Activated CD4-positive, alpha-beta T cell treated with anti-CD3 and anti-CD28 coated beads, Interleukin-2, amount 50 U/mL, for 48 hours (primary cell): ENCODE measurements at places on chromosomes 1 and 21.

GRCh38 chr1:181135815-181136737 is 47.6 kb downstream of the IER5 start:
- no peak for DNase-seq

DNA sequence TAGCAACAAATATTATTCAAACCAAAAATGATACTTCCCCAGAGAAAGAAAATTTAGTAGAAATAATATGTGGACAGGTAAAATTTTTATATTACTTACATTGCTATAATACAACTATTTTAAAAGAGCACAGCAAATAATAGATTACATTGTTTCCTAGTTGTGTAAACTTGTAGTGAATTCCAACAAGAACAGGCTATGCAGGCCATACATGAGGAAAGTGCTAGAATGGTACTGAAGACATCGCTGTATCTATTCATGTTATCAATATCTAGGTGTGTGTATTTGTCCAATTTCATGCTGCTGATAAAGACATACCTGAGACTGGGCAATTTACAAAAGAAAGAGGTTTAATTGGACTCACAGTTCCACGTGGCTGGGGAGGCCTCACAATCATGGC is 47.9 kb upstream of the ADGRL2 start:
- DNase-seq, result no peak

GRCh38 chr21:33108228-33108627 is 38.3 kb downstream of the OLIG1 start:
- no peak for DNase-seq

DNA sequence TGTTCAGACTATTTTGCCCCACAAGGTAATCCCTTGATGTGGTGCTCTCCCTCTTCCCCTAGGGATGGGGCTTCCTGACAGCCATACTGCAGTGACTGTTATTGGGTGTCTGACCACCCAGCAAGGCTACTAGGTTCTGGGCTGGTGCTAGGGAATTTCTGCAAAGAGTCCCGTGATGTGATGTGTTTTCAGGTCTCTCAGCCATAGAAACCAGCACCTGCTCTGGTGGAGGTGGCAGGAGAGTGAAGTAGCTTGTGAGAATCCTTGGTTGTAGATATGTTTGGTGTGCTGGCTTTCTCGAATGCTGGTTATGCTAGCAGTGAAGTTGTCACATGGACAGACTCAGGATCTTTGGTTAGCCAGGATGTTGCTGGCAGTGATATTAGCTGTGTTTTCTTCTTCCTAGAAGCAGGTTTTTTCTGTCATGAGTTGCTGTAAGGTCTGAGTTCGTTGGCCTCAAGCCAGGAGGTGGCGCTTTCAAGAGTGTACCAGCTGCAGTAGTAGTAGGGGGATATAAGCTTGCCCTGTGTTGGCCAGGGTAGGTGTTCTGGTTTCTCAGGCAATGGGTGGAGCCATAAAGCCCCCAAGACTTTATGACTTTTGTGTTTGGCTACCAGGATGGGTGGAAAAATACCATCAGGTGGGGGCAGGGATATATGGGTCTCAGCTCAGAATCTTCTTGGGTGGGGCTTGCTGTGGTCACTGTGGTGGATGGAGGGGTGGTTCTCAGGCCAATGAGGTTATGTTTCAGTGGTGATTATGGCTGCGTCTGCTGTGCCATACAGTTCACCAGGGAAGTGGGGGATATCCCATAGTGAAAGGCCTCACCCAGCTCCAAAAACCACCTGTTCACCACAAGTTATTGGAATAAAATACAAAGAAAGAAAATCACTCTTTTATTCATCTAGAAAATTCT is 1112.3 kb downstream of the KCNT2 start:
- DNase-seq, result no peak

- DNase-seq, result no peak
These were observed 24.1 kb downstream of the COL11A1 start for GRCh38 chr1:103084181-103084580.

DNA sequence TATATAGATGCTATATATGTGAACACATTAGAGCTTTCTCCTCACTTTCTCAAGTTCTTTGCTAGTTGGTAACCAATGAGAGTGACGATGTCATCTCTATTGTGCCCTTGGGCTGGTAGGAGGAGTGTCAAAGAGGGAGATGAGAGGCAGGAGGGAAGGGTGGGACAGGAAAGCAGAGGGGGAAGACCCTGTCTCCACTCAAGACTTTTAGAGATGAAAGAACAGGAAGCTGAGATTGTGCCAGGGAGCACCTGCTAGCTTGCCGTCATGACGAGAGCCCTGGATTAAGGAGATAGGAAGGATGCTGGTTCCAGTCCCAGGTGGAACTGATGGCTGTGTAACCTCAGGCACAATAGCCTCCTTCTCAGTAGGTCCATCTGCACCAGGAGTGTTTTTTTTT is 16.7 kb downstream of the CNR2 start:
- DNase-seq, result no peak

DNA sequence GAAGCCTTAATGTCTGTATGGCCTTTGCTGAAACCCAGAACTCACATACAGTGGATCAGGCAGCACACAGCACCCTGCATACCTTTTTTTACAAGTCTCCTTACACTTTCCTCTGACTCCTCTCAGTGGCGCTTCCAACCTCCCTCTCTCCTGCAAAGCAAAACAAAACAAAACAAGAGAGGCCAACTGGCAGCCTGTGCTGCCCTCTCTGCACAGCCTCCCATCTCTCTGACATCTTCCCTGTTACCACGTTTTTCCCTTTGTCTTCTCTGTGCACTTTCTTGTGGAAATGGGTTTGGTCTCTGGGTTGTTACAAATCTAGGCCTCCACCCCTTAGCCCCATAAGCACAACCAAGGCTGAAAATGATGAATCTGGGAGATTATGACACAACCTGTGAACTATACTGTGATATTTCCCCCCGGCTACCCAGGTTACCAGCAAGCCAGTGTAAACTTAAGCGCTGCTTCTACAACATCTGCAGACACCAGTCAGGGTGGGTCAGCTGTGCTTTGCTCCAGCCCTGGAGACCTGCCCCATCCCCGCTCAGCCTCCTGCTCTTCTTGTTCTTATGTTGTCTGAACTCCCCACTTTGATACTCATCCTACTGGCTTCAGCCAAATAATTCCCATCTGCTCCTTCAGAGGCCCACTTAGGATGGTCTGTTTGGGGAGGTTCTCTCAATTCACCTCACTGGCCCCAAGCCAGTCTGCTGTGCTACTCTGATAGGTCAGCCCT is 54.9 kb upstream of the FMOD start:
- no peak for DNase-seq

DNA sequence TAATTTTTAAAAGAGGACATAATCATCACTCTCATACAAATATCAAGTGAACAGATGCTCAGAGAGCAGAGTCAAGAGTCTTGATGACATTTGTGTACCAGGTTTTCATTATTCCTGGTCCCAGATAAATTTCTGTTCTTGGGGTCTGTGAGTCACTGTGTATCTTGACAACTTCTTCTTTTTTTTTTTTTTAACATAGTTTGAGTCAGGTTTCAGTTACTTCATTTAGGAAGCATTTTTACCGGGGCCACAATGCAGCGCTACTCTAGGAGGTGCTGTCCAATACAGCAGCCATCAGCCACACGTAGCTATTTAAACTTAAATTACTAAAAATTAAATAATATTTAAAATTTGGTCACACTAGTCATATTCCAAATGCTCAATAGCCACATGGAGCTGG is 188.1 kb upstream of the SAMSN1 start:
- peak; percentile 6 for DNase-seq

- no peak for DNase-seq
These were observed 31.0 kb upstream of the PHGDH start for GRCh38 chr1:119680723-119681122.

DNA sequence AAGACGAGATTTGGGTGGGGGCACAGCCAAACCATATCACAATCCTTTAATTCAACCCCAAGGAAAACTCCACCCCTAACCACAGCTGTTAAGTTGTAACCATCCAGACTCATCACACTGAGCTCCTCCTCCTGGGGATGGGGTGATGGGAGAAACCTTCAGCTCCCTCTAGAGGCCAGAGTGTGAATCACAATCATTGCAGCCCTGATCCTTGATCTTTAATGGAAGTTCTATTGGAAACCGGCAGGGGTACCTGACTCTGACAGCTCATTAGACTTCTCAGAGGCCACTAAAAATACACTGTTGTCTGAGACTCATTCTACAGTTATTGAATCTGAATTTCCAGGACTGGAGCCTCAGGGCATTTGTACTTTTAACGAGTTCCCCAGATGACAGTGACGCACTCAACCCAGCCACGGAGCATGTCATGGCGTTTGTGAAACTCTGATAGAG is 127.2 kb downstream of the IGSF21 start:
- peak; percentile 19 for DNase-seq

GRCh38 chr1:90510143-90510542 is 207.0 kb downstream of the BARHL2 start:
- no peak for DNase-seq

DNA sequence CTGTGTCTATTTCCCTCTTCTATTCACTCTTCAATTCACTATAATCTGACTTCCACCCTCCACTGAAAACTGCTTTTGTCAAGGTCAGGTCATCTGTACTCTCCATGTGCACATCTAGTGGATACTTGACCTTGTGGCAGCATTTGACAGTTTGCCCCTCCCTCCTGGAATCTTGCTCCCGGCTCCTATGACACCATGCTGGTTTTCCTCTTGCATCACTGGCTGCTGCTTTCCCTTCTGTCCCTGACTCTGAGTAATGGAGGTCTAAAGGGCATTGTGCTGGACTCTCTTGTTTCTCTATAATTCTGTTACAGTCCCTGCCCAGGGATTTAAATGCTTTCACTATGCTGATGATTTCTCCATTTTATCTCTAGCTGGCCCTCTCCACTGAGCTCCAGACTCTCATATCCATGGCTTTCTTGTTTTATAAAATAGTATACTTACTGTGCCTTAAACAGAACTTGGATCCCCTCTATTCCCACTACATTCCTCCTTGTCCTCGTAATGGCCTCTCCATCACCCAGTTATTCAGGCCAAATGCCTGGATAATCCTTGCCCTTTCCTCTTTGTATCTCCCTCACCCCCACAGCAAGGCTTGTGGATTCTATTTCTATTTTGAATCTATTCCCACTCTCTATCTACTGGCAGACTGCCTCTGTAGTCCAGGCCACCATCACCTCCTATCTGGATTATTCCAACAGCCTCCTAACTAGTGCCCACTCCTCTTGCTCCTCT is 36.8 kb upstream of the PODN start:
- no peak for DNase-seq

DNA sequence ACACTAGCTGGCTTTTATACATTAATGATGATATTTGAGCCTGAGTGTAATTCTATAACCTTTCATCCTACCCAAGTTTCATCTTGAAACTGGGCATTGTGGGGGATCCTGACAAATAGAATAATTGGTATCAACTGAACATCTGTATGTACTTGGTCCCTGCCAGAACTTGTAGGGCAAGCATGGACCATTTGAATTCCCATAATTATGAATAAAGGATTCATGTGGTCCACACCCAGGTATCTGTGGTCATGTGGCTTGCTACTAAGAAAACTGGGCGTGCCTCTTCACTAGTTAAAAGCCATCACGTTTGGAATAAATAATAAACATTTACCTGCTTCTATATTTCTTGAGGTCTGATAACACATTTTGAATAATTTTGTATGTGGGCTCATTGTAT is 20.6 kb upstream of the VTCN1 start:
- no peak for DNase-seq

DNA sequence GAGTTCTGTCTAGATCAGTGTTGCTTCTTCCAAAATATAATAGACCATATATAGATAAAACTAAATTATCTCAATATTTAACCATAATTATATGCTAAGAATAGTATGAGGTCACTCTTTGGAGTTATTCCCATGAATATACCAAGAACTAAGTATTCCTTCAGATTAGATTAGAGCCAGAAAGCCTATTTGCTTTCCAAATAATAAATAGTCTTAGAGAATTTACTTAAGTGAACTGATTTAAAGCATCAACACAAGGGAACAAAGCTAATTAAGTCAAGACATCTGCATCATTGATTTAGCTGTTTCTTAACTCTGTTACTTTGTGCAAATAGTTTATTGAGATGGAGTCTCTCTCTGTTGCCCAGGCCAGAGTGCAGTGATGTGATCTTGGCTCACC is 35.7 kb downstream of the FNBP1L start:
- DNase-seq, result no peak

DNA sequence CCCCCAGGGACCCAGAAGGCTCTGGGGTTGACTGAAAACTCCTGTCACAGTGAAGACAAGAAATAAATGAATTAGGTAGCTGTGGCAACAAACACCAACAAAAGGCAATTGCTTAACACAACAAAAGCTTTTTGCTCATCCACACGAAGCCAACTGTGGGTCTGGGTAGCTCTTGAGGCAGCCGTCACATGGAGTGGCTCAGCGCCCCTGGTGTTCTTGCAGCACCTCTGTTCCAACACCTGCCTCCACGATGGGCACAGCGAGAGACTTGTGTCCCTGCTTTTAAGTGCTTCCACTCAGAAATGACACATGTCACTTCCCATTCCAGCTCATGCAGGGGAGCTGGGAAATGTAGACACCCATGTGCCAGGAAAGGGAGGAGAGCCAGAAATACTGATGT is 364.5 kb upstream of the DUSP10 start:
- no peak for DNase-seq

- no peak for DNase-seq
These were observed 58.4 kb downstream of the ZNF281 start for GRCh38 chr1:200351425-200351824.

DNA sequence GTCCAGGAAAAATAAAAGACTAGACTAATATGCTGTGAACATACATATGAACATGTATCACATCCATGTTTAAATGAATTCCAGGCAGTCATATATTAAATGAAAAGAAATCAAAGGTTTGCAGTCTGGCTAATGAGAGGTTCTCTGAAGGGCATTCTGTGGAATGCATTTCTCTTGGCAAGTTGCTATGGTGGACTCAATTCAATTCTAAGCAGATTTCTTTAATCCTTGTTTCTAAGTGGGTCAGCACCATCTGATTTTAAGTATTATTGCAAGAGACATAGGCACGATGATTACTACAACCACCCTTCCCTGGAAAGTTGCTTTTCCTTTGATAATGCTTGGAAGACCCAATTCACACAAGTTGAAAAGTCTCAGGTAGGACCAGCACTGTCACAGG is 23.9 kb upstream of the ABCA4 start:
- no peak for DNase-seq

DNA sequence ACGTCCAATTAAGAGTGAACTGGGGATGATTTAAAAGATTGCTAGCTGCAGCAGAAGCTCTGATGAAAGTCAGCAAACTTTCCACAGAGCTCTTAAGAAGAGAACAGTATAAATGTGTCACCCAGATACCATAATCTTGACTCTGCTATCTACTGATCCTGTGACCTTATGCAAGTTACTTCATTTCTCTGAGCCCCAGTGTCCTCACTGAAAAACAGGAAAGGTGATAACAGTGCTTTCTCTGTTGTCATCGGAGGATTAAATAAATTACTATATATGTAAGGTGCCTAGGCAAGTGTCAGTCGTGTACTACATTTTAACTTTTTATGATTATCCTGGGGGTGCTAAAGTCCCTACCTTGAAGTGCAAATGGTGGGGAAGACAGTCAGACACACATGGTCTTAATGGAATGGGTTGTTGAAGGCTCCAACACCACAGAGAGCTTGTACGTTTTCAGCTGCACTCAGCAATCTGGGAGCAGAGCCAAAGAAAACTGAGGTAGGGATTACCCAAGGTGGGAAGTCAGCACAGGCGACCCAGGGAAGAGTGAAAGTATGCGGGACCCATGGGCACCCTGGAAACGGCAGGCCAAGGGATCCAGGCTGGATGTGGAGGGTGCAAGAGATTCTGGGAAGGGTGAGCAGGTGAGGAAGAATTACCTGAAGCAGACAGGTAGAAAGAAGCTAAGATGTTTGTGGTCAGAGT is 82.8 kb downstream of the DTL start:
- DNase-seq, result no peak
